ENCODE measurements at places on chromosomes 2 and 18. TPM values are rescaled to one million over a fixed set of nuclear protein-coding genes. Genes with fewer than 3 reads are reported as not detected.

- no peaks in the 10 kb centered on the region for H3K36me3 ChIP-seq
- no peak overlapping the region for H3K4me3 ChIP-seq
- peaks cover 40% of the 10 kb centered on the region for H3K27me3 ChIP-seq
- no peaks in the 10 kb centered on the region for H3K4me1 ChIP-seq
- no peak overlapping the region for H3K27ac ChIP-seq
Measured at GRCh38 chr2:230901006-230901405, 24.0 kb downstream of the GPR55 start.

The POMC gene
- not detected for total RNA-seq

- H3K4me1 ChIP-seq: no peaks in the 10 kb centered on the region
- H3K27ac ChIP-seq: no peak overlapping the region
- no peaks in the 10 kb centered on the region for H3K36me3 ChIP-seq
- no peak overlapping the region for H3K4me3 ChIP-seq
- DNase-seq: no peak
Measured at GRCh38 chr2:41764919-41765318, 282.9 kb upstream of the PKDCC start.

The DHRS9 gene
- not detected for total RNA-seq

DNA sequence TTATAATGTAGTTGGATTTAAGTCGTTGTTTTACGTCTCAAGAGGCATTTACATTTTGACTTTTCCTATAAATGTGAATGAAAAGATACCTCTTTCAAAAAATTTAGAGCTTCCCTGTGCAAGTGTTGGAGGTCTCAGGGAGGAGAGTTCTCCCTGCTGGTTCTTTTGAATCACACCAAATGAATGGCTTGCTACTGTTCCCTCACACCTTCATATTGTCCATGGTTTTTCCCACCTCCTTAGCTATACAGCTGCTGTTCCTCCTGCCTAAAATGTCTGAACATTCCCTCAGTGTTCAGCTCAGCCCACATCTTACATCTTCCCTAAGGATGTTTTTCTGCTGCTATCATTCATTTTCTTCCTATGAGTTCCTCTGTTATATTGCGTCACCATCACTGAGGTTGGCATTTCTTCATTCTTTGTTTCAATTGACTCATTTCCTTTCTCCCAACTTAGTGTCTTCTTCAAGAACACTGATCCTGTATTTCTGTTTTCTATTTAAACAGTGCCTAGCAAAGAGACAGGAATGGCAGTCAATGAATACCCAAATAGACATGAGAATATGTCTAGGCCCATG is 46.0 kb downstream of the COX7A2L start:
- H3K4me1 ChIP-seq: peaks cover 26% of the 10 kb centered on the region
- peak; percentile 84 for DNase-seq
- peak overlapping the region; percentile 50 for H3K4me3 ChIP-seq
- peak overlapping the region; percentile 91 for H3K27ac ChIP-seq

DNA sequence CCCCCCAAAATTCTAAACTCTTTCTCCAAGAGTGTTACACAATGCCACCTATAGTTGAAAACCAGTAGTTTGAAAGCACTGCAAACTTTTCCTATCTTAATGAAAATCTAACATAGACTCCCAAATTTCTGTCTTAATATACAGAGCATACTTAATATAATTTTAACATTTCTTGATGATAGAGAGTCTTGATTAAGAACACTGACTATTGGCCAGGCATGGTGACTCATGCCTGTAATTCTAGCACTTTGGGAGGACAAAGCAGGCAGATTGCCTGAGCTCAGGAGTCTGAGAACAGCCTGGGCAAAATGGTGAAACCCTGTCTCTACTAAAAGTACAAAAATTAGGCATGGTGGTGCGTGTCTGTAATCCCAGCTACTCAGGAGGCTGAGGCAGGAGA is 34.2 kb downstream of the ASXL2 start:
- H3K27ac ChIP-seq: peak overlapping the region; percentile 65
- DNase-seq: peak; percentile 26
- peaks cover 12% of the 10 kb centered on the region for H3K4me1 ChIP-seq
- H3K4me3 ChIP-seq: no peak overlapping the region

The ZNF892 gene
- total RNA-seq: 0.66 TPM

DNA sequence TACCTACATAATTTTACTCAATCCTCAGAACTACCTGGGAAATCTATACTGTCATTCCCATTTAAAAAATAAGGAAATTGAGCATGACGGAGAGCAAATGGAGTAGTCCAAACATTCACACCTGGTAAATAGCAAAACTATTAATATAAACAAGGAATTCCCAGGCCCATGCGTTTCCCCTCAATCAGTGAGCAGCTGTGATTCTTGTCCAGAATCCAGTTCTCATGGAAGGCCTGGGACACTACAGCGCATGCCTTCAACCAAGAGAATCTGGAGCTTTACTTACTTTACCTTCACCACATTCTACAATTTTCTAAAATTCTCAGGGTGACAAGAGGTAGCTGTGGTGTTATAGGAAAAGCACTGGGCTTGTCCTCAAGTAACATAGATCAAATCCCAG is 259.0 kb downstream of the LRATD1 start:
- no peaks in the 10 kb centered on the region for H3K27me3 ChIP-seq
- no peak overlapping the region for H3K4me3 ChIP-seq
- no peaks in the 10 kb centered on the region for H3K4me1 ChIP-seq
- DNase-seq: no peak

- H3K4me1 ChIP-seq: peaks cover 18% of the 10 kb centered on the region
- H3K27ac ChIP-seq: no peak overlapping the region
- no peak overlapping the region for H3K4me3 ChIP-seq
- H3K36me3 ChIP-seq: no peaks in the 10 kb centered on the region
Measured at GRCh38 chr18:9287036-9287435, 47.5 kb upstream of the TWSG1 start.

GRCh38 chr2:144570566-144570965 is 50.6 kb upstream of the ZEB2 start:
- H3K4me3 ChIP-seq: no peak overlapping the region
- H3K27ac ChIP-seq: no peak overlapping the region
- no peaks in the 10 kb centered on the region for H3K4me1 ChIP-seq
- H3K27me3 ChIP-seq: no peaks in the 10 kb centered on the region
- no peaks in the 10 kb centered on the region for H3K36me3 ChIP-seq
- no peak for DNase-seq

The C2orf92 gene
- 2.0 TPM for total RNA-seq

DNA sequence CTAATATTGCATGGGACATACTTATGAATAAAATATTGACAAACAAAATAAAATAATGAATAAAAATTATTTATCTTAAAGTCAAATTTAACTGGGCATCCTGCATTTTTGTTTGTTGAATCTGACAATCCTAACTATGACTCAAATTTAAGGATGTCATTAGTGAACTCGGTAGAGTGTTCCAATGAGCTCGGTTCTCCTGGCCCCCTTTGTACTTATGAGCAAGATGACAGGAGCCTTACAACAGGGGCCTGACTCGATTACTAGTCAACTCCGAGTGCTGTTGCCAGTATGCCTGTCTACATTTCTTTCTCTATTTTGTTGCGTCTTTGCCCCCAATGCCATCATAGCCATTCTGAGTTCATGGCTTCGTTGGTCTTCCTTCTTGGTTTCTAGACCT is 40.3 kb downstream of the HRH4 start:
- H3K27ac ChIP-seq: no peak overlapping the region
- H3K27me3 ChIP-seq: no peaks in the 10 kb centered on the region
- no peak overlapping the region for H3K4me3 ChIP-seq

- H3K27ac ChIP-seq: no peak overlapping the region
- DNase-seq: no peak
- no peak overlapping the region for H3K4me3 ChIP-seq
- H3K4me1 ChIP-seq: no peaks in the 10 kb centered on the region
Measured at GRCh38 chr18:48700446-48700845, 161.6 kb downstream of the CTIF start.

DNA sequence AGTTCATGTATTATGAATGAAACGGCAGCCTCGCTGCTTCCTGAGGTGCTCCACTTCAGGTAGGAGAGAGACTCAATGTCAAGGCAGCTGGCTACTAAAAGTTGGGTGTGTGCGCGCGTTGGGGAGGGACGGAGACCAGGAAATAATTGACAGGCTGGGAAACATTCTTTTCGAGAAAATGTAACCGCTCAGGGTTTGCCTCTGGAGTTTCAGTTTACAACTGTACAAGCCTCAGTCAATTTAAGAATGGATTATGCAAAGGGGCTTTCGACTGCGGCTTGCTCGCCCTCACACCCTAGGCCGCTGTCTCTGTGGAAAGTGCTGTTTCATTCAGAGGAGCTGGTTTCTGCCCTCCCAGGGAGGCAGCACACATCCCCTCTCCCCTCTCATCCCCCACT is 4.4 kb upstream of the SPRED2 start:
- H3K4me3 ChIP-seq: peak overlapping the region; percentile 96
- peak overlapping the region; percentile 99 for H3K27ac ChIP-seq
- no peak for DNase-seq
- H3K27me3 ChIP-seq: peaks cover 5% of the 10 kb centered on the region
- peaks cover 32% of the 10 kb centered on the region for H3K4me1 ChIP-seq

GRCh38 chr18:56240405-56240804 is 398.0 kb downstream of the TXNL1 start:
- peak; percentile 13 for DNase-seq
- H3K36me3 ChIP-seq: no peaks in the 10 kb centered on the region
- H3K4me1 ChIP-seq: peaks cover 26% of the 10 kb centered on the region
- H3K27me3 ChIP-seq: no peaks in the 10 kb centered on the region
- H3K4me3 ChIP-seq: no peak overlapping the region

The TSPYL6 gene
- total RNA-seq: not detected

- H3K36me3 ChIP-seq: no peaks in the 10 kb centered on the region
- H3K27ac ChIP-seq: no peak overlapping the region
- no peaks in the 10 kb centered on the region for H3K4me1 ChIP-seq
Measured at GRCh38 chr2:129882476-129882875, 97.0 kb upstream of the RAB6C start.

- no peak for DNase-seq
- peak overlapping the region; percentile 37 for H3K27ac ChIP-seq
- H3K4me3 ChIP-seq: no peak overlapping the region
Measured at GRCh38 chr2:160664603-160665140, 171.1 kb upstream of the RBMS1 start.

The SPDYA gene
- not detected for total RNA-seq

- no peak overlapping the region for H3K27ac ChIP-seq
- no peaks in the 10 kb centered on the region for H3K36me3 ChIP-seq
- DNase-seq: no peak
- peaks cover 27% of the 10 kb centered on the region for H3K4me1 ChIP-seq
- peaks cover 10% of the 10 kb centered on the region for H3K27me3 ChIP-seq
Measured at GRCh38 chr2:96163768-96164429, 18.7 kb upstream of the DUSP2 start.

- no peaks in the 10 kb centered on the region for H3K36me3 ChIP-seq
- no peak overlapping the region for H3K4me3 ChIP-seq
- no peak overlapping the region for H3K27ac ChIP-seq
- no peak for DNase-seq
Measured at GRCh38 chr18:3848316-3848715, 398.3 kb downstream of the TGIF1 start.

The FOXD4L1 gene
- 0.17 TPM for total RNA-seq

- H3K27ac ChIP-seq: no peak overlapping the region
- H3K36me3 ChIP-seq: no peaks in the 10 kb centered on the region
- peaks cover 7% of the 10 kb centered on the region for H3K4me1 ChIP-seq
- H3K4me3 ChIP-seq: no peak overlapping the region
Measured at GRCh38 chr18:3720818-3721545, 271.0 kb downstream of the TGIF1 start.

GRCh38 chr2:86793752-86794151 is 3.0 kb upstream of the CD8A start:
- peaks cover 8% of the 10 kb centered on the region for H3K4me1 ChIP-seq
- H3K27ac ChIP-seq: no peak overlapping the region
- no peak for DNase-seq

DNA sequence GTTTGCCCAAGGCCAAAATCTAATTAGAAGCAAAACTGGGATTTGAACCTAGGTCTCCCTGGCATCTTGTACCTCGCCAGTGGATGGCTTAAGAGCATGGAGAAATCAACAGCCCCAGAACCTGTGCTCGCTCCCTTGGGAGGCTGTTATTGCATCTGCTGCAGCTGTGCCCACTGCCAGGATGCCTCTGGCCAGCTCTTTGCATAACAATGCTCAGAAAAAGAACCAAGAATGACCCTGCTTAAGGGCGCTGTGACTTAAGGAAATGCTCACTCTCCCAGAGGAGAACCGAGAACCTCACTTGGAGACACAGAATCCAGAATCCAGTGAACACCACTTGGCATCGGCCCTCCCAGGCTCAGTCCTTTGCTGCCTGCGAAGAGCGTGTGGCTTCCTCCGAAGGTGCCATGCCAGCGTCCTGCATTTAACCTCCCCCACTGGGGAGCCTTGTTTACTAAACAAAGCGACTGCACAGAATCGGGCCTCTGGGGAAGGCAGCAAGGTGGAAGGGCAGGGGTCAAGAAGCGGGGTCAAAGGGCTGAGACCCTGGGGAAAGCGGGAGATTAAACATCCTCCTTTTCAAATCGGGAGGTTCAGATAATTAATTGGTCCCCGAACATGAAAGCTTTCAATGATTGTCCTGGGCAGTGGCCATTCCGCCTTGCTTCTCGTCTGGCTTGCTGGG is 71.0 kb upstream of the BOD1L2 start:
- no peaks in the 10 kb centered on the region for H3K36me3 ChIP-seq
- H3K27me3 ChIP-seq: peaks cover 24% of the 10 kb centered on the region
- DNase-seq: no peak
- H3K27ac ChIP-seq: no peak overlapping the region

The SLC5A7 gene
- not detected for total RNA-seq

The SLC23A3 gene
- total RNA-seq: 0.90 TPM

GRCh38 chr2:23793476-23793875 is 133.4 kb downstream of the ATAD2B start:
- H3K27me3 ChIP-seq: no peaks in the 10 kb centered on the region
- no peak overlapping the region for H3K4me3 ChIP-seq
- DNase-seq: no peak
- no peak overlapping the region for H3K27ac ChIP-seq
- peaks cover 34% of the 10 kb centered on the region for H3K4me1 ChIP-seq

DNA sequence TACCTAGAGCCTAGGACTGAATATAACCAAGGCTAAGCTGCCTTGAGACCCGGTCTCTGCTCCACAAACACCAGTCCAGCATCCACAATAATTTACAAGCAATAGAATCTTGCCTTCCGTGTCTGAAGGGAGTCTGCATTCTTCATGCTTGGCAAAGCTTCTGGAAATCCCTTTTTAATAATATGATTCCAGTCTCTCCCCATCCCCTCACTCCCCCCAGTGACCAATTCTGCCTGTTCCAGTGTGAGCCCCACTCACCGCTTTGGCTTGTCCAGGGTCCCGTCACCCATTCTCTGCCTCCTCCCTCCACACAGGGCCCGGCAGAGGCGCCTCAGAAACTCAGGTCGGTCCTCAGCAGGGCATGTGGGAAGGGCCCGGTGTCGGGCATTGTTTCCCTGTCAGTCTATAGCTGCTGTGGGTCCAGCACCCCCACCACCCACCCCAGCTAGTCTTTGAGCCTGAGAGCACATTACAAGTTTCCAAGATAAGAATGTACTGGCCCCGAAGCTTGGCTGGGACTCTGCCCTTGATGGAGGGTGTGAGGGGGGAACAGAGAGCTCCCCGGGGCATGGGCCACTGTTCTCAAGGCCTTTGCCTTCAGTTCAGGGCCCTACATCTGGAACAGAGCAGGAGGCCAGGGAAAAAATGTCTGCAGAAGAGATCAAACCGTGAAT is 129.7 kb upstream of the MYCN start:
- peaks cover 4% of the 10 kb centered on the region for H3K27me3 ChIP-seq
- no peak for DNase-seq
- no peaks in the 10 kb centered on the region for H3K4me1 ChIP-seq
- H3K36me3 ChIP-seq: no peaks in the 10 kb centered on the region
- H3K27ac ChIP-seq: no peak overlapping the region
- H3K4me3 ChIP-seq: no peak overlapping the region

GRCh38 chr2:171529914-171530313 is 7.6 kb downstream of the CYBRD1 start:
- H3K36me3 ChIP-seq: peaks cover 28% of the 10 kb centered on the region
- DNase-seq: no peak
- H3K4me1 ChIP-seq: peaks cover 55% of the 10 kb centered on the region
- peak overlapping the region; percentile 24 for H3K27ac ChIP-seq
- peak overlapping the region; percentile 43 for H3K4me3 ChIP-seq

All from HFFc6 (cell line).